ENCODE measurements at places on chromosomes 6 and 20.
A peak's percentile ranks its signal among the peaks of the same experiment; 100 is the strongest.

GRCh38 chr6:32947552-32948465 lies 5.1 kb downstream of the HLA-DMA start:
- peak; percentile 28 for DNase-seq

DNA sequence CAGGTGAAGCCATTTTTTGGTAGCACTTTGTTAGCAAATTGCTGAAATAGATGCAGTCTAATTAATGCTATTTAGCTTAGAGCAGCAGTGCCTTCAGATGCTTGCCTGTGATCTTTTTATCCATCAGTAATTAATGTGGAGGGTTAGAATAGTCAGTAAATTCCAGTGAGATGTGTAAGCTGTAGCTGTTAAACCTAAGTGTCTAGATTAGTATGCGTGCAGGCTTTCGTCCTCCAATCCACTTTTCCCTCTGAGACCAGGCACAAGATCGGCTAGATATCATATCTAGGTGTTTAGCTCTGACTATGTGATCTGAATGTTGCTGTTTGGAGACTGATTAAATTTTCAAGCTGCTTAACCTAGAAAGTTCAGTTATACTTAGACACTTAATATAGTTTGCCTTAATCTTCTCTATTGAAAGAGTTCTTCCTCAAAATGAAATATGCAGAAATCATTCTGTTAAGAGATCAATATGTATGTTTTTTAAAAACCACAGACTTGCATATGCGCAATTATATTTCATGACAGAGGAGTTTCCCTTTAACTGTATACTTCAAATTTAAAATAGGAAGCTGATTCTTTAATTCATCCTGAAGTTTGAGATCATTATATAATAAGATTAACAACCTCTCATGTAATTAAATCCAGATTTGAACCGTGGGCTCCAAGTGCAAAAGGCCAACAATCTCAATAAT lies 41.2 kb downstream of the XRN2 start:
- no peak for DNase-seq

GRCh38 chr20:49375170-49375569 lies 97.3 kb upstream of the ZNFX1 start:
- no peak for DNase-seq

GRCh38 chr6:45433533-45434380 lies 56.0 kb upstream of the SUPT3H start:
- DNase-seq: no peak

GRCh38 chr6:39051399-39052122 lies 3.0 kb downstream of the GLP1R start:
- DNase-seq: no peak

GRCh38 chr6:108937170-108937569 lies 88.9 kb downstream of the ARMC2 start:
- DNase-seq: no peak

DNA sequence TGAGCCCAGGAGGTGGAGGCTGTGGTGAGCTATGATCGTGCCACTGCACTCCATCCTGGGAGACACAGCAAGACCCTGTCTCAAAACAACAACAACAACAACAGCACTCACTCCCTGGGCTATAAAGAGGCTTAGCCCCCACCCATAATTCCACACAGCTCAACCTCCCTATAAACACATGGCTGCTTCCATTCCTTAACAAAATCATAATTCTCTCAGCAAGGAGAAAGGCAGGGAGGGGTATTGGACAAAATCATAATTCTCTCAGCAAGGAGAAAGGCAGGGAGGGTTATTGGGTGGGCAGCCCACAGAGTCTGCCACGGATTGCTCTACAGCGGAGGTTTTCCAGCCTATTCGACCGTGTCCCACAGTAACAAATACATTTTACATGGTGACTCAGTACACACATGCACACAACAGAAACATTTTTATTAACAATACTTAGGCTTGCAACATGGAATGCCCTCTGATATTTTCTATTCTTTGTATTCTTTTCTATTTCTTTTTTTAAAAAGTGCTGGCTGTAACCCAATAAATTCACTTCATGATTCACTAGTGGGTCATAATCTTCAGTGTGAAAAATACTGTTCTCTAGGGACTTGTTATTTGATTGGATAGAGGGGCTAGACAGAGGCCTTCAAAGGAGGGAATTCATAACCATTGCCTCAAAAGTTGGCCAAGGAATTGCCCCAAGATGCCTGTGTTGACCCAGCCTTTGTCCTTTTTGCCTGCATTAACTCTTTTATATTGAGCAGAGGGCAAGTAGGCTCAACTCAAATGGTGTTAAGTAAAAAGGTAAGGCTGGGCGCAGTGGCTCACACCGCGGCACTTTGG lies 50.6 kb upstream of the ZMYND8 start:
- no peak for DNase-seq

DNA sequence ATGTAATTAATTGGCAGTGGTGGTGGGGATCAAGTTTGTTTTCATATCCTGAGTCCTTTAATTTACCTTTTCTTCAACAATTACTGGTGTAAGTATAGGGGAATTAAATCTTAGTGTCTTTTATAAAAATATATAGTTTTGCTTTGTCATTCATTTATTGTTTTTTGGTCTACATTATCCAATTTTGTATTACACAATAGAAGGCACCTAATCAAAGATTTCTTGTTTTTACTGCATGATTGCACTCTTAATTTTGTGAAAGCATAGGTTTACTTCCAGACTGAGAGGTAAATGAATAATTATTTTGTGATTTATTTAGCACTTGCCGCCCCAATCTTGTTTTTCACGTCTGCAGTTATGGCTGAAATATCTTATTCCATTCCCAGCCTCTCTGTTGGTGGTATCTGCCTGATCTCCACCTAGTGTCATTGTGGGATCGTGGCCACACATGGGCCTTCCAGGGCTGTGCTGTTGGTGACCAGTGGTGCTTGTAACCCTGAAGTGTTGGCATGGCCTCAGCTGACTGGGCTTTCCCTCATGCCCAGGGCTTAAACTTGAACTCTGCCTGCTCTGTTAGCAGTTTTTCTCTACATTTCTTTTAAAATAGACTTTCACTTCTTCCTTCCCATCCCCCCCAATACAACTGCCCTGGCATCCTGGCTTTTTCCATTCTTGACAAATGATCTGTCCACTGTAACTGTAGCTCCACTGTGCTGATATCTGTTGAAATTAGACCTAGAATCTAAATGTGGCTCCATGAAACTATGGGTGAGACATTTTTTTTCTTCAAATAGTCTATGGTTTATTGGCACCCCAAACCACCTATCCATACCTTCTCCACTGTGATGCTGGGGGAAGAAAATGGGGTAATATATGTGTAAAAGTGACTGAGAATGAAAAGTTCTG lies 24.8 kb downstream of the E2F3 start:
- DNase-seq: no peak

DNA sequence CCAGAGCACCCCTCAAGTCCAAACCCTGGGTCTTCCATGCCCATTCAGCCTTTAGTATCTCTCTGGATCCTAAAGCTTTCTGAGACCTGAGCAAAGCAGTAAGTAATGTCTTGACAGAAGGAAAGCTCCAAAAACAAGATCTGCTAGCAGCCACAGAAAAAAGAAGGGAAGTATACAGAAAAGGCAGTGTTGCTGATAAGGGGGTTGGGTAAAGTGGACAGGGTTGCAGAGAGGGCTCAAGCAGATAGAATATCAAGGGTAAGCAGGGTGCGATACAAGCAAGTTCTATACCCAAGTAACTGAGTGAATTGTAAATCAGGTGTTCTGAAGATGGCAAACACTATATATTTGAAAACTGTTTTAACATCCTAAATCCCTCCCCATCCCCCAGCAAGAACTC lies 113.4 kb upstream of the CARMIL1 start:
- no peak for DNase-seq

- DNase-seq: no peak
Measured at GRCh38 chr6:26159357-26160273, 72.4 kb downstream of the HFE start.

DNA sequence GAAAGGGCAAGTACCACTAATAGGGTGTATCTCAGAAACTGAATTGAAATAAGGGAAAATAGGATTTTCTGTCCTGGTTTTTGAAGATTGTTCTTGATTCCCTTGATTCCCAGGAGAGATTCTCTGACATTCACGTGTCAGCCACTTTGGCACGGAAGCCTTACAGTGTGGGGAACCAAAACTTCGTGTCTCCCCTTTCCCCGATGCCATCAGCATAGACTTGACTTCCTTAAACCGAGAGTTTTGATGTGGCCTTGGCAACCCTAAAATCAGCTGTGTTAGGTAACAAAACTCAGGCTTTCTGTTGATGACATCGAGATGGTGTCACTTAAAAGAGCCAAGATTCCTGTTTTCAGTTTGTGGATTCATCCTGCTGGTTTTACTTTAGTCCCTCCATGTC lies 7.5 kb downstream of the HMGN4 start:
- no peak for DNase-seq

- DNase-seq: no peak
Measured at GRCh38 chr20:54017846-54018245, 52.5 kb downstream of the BCAS1 start.

GRCh38 chr6:53967415-53967814 lies 143.8 kb upstream of the MLIP start:
- DNase-seq: no peak

- DNase-seq: no peak
Measured at GRCh38 chr6:106281661-106282060, 43.9 kb downstream of the ATG5 start.

DNA sequence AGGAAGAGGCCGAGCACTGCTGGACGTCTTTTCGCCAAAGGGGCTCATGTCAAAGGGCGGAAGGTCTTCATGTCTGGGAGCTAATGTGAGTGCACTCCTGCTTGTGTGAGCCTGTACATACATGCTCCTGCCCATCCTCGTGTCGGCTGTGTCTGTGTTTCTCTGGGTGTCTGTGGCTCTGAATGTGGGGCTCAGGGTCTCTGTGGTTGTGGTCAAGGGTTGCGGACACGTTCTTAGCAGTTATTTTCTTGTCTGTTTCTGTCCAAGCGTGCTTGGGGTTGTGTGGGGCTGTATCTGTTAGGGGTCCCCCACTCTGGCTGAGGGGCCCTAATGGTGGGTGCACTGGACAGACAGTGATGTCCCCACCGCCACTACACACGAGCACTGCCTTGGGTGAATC lies 2.9 kb downstream of the AVP start:
- no peak for DNase-seq

- DNase-seq: no peak
Measured at GRCh38 chr6:56851074-56851473, 103.8 kb upstream of the BEND6 start.

GRCh38 chr6:1770968-1771723 lies 161.4 kb downstream of the FOXC1 start:
- DNase-seq: peak; percentile 46

DNA sequence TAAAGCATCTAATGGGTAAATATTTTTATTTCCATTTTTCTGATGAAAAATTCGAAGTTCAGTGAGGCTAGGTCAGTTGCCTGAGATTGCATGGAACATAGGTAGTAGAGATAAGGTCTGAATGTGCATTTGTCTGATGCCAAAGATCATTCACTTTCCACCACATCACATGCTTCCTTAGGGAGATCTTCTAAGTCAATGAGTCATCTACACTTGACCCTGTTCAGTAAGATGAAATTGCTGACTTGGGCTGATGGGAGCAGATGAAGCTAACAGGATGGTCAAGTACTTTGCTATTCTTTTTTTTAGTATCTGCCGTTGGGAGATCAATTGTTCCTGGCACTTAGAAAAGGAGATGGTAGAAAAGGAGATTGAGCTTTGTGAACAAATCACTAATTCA lies 511.3 kb downstream of the PHF3 start:
- DNase-seq: no peak

Data from activated naive CD4-positive, alpha-beta T cell treated with anti-CD3 and anti-CD28 coated beads, Interleukin-2, amount 50 U/mL, for 16 hours (primary cell).